ENCODE measurements at places on chromosomes 2 and 18.

DNA sequence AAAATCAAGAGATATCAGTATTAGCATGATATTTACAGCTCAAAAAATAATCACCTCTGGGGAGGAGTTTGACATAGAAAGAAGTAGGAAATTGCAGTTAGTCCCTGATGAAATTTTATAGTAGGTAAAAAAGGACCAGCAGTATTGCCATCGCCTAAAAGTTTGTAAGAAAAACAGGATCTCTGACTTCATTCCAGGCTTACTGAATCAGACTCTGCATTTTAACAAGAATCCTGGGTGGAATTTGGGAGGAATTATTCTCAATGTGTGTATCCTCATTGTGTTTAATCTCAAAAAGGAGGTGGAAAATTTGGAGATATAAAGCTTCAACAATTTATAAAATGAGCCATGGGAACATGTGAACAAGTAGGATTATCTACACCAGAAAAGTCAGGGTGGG is 31.2 kb upstream of the STAT1 start:
- DNase-seq, result peak; percentile 75

GRCh38 chr2:140695155-140695554 is 1435.7 kb downstream of the LRP1B start:
- DNase-seq, result peak; percentile 13

DNA sequence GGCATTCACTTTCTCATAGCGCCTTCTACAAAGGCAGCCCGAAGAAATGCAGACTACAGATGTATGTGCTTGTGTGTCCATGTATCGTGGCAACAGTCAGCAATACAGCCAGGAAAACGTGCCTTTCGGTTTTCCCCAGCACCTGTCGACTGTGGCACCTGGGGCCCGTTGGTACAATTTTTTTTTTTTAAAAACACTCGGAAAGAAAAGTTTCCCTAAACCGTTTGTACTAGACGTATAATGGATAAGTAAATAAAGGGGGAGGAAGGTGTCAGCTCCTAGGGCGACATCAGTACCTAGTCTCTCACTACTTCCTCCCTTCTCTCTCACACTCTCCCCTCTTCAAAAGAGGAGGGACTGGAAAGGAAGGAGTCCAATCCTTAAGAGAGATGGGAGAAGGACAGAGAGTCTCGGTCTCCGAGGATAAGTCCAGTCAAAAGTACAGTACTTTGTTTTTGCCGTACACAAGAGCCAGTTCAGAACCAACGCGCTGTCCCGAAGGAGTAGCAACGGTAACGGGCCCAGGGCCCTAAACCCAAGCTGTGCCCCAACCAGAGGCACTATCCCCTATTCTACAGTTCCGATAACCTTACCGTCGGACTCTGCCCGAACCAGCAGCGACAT is 759 bp downstream of the PPP4R3B start:
- DNase-seq, result peak; percentile 58

DNA sequence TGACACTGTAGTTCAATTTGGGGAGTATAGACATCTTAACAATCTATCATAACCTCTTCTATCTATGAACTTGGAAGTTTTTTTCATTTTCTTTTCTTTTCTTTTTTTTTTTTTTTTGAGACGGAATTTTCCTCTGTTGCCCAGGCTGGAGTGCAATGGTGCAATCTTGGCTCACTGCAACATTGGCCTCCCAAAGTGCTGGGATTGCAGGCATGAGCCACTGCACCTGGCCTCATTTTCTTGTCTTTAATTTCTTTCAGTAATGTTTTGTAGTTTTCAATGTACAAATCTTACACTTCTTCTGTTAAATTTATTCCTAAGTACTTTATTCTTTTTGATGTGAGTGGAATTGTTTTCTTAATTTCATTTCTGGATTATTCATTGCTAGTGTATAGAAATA is 14.6 kb downstream of the ASAP2 start:
- no peak for DNase-seq

- DNase-seq, result no peak
Observed at GRCh38 chr2:120944575-120944974, 208.9 kb downstream of the GLI2 start.

DNA sequence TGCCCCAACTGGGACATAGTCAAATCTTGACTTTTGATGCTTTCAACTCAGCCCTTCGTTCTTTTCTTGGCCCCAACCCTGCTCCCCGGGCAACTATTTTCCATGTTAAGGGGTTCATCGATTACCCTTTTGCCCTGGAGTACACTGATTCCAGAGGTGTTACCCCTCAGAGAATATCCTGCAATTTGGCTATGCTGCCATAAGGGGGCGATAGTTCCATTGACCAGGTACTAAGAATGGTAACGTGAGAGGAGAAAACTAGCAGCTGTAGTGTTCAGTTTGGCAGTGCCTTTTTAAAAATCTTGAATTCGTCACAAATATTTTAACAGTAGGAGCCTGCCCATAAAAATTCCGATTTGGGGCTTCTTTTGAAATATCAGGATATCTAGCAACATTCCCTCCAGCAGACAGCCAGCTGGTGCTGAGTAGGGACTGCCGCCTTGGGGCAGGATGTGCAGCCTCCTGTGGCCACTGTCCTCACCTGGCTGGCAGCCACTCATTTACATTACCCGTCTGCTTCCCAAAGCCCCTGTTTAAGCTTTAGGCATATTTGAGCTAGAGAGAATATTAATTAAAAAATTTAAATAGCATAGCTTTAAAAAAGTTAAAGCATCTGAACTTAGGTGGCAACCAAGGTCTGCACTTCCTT is 146.3 kb upstream of the SKOR2 start:
- DNase-seq, result no peak

DNA sequence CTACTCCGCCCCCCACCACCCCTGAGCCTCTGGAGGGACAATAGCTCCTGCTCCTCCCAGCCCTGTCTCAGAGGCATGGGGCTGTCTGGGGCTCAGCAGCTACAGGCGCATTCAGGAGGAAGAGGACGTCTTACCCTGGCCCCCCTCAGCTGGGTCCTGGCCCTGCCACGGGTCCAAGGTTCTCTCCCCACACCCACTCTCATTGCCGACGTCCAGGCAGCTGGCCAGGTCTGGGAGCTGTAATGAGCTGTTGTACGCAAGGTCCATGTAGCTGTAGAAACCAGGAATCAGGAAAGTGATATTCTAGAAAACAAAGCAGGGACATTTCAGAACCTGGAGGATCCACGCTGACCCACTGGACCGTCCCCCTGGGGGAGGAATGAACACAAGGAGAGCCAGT is 13.5 kb downstream of the PASK start:
- no peak for DNase-seq

- peak; percentile 3 for DNase-seq
Observed at GRCh38 chr2:231523451-231524285, 6.6 kb downstream of the NMUR1 start.

- no peak for DNase-seq
Observed at GRCh38 chr2:65681503-65681902, 249.1 kb upstream of the SPRED2 start.

GRCh38 chr2:57759131-57759530 is 287.5 kb upstream of the VRK2 start:
- no peak for DNase-seq

GRCh38 chr2:96153991-96154431 is 8.8 kb upstream of the DUSP2 start:
- no peak for DNase-seq
